Iris pigment epithelial cell (primary cell): ENCODE measurements at places on chromosomes 3 and 15.
A peak's percentile ranks its signal among the peaks of the same experiment; 100 is the strongest.

GRCh38 chr3:144424606-144425005, 453.0 kb downstream of the DIPK2A start:
- no peak for DNase-seq

- peak; percentile 44 for DNase-seq
Observed at GRCh38 chr15:60970246-60971170, 258.6 kb downstream of the RORA start.

GRCh38 chr3:27585429-27585828, 101.2 kb upstream of the SLC4A7 start:
- no peak for DNase-seq

GRCh38 chr3:126773783-126774182, 69.7 kb downstream of the CHCHD6 start:
- DNase-seq = no peak

DNA sequence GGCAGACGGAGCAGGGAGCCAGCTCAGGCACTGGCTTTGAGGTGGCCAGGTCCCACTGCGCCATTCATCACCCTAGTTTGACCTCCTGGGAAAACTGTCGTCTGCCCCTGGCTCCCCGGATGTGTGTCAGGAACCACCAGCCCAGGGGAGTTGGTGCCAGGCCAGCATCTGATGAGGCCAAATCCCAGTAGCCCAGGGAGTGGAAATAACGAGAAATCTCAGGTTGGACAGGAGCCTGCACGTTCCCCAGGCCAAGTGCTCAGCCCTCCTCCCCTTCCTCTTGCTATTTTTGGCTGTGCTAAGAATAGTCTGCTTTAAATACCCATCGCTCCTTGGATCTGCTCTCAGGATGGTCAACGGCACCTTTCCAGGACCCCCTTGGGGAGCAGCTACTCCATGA, 93.1 kb upstream of the RPL32 start:
- DNase-seq = peak; percentile 39

GRCh38 chr3:20422391-20422790, 236.4 kb upstream of the SGO1 start:
- DNase-seq = no peak

DNA sequence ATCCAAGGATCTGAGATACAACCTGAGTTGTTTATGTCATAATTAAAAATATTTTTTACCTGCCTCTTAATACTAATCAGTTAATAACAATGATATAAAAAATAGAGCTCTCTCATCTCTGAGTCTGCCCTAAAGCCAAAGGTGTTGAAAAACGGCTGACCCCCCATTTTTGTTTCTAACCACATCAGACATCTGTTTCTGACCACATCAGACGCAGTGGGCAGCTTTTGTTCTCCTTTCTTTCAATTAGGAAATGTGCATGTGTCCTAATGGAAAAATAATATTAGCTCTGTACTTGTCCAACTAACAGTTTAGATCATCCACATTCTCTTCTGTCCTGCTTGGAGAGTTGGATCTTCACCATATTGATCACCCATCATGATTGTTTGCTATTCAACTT, 144.6 kb downstream of the SHOX2 start:
- DNase-seq = no peak

DNA sequence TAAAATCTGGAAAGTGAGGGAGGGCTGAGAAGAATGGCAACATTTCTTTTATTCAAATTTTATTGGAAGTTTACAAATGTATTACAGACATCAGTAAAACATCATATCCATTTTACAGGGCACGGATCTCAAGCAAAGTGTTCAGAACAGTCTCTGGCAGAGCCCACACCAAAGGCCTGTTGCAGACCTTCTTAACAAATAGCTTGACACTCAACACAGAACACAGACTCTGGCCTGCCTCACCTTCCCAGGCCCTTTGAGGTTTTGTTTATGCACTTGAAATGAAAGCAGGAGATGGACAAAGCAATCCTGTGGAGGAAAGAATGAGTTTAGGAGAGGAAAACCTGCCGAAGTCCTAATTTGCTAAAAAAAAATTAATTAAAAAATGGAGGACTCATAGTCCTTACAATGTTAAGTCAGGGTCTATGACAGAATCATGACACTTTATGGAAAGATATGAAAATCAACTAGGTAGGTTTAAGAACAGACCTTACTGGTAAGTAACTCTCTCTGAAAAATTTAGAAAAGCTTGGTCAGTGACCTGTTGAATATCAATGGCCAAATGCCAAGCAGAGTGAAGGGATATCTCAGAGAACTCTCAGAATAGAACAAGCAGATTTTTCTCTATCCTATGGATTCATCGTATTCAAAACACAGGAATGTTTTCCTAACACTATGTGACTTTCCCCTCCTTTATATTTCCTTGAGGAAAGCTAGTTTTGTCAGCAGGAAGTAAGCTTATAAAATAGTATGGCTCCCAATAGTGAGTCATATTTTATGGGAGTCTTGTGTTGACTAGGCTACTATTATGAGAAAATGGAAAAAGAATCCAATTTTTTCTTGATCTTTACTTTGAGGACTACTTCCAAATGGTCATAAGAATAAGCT, 70.8 kb upstream of the PSMD6 start:
- DNase-seq = no peak

- DNase-seq = no peak
Observed at GRCh38 chr15:90264671-90265070, 801 bp upstream of the NGRN start.

- peak; percentile 62 for DNase-seq
Observed at GRCh38 chr3:169764312-169764881, 463 bp downstream of the TERC start.

- DNase-seq = peak; percentile 25
Observed at GRCh38 chr3:193297421-193297820, 56.4 kb downstream of the PLAAT1 start.

DNA sequence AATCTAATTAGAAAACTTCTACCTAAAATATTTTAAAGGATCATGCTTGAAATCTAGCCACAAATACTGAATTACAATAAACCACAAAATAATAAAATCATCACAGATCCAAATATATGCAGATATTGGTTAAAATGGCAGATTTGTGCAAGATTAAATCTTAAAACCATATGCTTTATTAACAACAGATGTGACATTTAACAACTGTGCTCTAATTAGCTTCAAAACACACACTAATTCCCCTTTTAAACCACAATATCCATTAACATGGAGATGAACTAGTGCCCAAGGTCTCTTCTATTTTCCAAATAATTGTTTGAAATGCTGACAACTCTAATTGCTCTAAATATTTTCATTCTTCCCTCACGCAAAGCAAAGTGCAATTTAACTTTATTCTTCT, 1530.3 kb downstream of the SI start:
- DNase-seq = no peak

DNA sequence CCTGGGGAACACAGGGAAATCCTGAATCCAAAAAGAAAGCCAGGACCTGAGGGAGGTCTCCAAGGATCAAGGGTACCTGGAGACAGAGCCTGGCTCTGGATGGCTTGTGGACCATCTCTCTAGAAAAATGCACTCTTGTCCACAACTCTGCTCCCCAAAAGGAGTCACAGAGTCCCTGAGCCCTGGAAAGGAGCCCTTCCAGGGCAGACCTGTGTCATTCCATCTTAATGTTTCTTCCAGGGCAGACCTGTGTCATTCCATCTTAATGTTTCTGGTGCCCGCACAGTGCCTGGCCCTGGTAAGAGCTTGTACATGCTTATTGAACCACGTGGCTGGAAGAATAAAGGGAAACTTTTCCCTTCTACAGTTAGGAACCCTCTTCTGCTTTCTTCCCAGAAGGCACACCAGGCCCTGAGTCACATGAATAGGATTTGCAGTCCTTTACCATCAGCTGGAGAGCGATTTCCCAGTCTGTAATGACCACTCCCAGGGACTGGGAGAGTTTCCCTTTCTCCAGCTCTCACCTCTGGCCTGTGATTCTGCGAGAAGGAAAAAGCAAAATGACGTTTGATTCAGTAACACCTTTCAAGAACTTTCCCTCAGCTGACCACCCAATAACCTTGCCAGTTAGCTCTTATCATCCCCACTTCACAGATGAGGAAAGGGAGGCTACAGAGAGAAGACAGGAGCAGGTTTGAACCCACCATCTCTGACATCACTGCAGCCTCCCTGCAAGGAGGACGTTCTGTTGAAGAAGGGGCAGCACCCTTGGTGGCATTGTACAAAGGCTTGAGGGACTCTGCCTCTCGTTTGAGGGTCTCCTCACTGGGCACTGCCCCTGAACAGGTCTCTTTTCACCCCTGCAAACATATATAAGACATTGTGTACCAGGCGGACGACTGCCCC, 35.8 kb upstream of the SLCO2A1 start:
- DNase-seq = no peak

DNA sequence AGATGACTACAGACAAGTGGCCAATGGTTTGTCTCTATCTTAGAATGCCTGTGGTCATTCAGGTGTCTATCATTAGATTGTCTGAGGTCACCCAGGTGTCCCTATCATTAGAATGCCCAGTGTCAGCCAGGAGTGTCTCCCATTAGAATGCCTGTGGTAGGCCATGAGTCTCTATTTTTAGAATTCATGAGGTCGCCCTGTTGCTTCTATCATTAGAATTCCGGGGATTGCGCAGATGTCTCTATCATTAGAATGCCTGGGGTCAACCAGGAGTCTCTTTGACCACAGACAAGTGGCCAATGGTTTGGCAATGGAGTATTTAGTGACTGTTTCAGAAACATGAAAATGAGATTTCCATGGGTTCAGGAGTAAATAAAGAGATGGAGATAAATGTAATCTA, 7.6 kb downstream of the RTP2 start:
- no peak for DNase-seq

- no peak for DNase-seq
Observed at GRCh38 chr3:13072239-13072599, 1.0 kb downstream of the IQSEC1 start.
